Mesothelial cell of epicardium (in vitro differentiated cells): ENCODE measurements at places on chromosomes 12 and 14.
A peak's percentile ranks its signal among the peaks of the same experiment; 100 is the strongest.

GRCh38 chr12:124621296-124621660 lies 53.9 kb upstream of the NCOR2 start:
- no peak for DNase-seq

DNA sequence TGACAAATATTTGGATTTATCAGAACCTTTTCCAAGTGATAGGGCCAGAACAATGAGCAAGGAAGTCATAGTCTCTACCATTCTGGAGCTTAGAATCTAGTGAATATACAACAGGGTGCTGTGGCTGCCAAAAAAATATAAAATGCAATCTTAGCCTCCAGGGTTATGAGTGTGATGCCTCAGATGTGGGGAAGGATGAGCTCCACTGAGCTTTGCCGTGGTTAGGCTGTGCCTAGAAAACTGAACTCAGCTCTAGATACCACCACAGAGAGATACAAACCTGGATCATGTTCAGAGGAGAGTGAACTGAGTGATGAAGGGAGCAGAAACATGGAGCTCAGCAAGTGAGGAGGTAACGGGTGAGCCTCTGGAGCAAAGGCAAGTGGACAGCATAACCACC lies 138.1 kb upstream of the HIF1A start:
- DNase-seq = no peak

DNA sequence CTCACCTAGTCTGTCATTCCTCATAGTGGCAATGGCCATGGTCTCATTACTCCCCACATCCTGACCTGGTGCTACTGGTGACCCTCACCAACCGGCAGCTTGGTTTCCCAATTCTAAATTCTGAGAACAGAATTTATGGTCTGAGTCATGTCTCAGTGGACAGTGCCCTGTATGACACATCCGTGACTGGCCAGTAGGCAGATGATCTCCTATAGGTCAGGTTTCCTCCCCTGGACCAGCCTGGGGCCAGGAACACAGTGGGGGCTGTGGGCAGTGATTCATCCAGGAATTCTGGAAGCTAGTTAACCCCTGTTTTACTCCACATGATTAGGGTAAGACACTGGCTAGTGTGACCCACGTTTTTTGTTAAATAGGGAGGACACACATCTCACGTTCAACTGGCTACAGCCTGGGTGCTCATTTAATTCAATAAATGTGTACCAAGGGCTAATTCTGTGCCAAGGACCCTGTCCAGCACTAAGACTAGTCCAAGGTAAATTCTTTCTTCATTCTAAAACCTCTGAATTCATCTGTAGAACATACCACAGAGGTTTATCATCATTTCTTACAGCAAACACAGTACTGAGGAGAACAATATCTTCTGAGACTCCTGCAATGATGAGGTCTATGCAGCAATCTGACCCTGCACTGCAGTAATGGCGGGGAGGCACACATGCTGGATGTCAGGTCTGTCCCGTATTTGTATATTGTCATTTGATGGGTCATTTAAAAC lies 249.6 kb upstream of the TBX3 start:
- no peak for DNase-seq

GRCh38 chr14:30573226-30573814 lies 14.4 kb downstream of the G2E3 start:
- DNase-seq = no peak

DNA sequence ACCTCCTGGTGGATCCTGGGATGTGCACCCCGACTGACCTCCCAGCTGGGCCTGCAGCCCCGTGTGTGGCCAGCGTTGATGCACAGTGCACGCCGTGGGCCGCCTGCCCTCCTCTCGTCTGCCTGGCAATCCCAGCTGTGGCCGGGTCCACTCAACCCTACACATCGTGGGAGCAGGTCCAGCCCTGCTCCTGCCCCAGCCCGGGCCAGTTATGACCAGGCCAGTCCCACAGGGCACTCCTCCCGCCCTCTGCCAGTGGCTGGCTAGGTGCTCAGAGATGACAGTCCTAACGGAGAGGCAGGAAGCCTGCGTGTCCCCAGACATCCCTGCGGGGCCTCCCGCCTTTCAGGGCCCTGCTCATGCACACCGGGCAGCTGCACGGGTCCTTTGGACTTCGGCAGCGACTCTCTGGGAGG lies 10.8 kb downstream of the GALNT9 start:
- DNase-seq = no peak

- DNase-seq = no peak
These were observed 364 bp upstream of the GPR65 start for GRCh38 chr14:88004506-88005036.

- peak; percentile 28 for DNase-seq
These were observed 75.8 kb upstream of the EIF5 start for GRCh38 chr14:103258211-103258610.

DNA sequence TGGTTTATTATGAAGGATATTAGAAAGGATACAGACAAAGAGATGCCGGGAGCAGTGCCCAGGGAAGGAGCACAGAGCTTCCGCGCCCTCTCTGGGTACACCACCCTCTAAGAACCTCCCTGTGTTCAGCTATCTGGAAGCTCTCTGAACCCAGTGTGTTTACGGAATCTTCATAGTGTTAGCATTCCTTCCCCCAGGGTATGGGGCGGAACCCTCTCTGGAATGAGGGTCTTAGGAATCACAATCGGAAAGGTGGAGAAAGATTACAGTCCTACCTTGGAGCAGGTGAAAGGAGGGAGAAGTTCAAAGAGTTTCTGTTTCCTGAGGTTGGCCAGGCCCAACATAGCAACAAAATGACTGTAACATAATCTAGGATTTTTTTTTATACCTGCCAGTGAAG lies 6.8 kb upstream of the NUDT4 start:
- DNase-seq = no peak

GRCh38 chr14:94100847-94101246 lies 9.7 kb upstream of the IFI27 start:
- no peak for DNase-seq

DNA sequence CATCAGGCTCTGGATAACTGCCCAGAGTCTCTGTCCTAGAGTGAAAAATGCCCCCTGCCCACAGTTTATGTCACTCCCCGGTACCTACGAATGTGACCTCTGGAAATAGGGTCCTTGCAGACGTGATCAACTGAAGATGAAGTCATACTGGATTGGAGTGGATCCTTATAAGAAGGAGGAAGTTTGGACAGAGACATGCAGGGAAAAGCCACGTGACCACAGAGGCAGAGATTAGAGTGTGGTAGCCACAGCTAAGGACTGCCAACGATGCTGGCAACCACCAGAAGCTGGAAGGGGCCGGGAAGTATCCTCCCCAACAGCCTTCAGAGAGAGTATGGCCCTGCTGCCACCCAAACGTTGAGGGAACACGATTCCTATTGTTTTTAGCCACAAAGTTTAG lies 101.2 kb upstream of the NCOR2 start:
- no peak for DNase-seq

DNA sequence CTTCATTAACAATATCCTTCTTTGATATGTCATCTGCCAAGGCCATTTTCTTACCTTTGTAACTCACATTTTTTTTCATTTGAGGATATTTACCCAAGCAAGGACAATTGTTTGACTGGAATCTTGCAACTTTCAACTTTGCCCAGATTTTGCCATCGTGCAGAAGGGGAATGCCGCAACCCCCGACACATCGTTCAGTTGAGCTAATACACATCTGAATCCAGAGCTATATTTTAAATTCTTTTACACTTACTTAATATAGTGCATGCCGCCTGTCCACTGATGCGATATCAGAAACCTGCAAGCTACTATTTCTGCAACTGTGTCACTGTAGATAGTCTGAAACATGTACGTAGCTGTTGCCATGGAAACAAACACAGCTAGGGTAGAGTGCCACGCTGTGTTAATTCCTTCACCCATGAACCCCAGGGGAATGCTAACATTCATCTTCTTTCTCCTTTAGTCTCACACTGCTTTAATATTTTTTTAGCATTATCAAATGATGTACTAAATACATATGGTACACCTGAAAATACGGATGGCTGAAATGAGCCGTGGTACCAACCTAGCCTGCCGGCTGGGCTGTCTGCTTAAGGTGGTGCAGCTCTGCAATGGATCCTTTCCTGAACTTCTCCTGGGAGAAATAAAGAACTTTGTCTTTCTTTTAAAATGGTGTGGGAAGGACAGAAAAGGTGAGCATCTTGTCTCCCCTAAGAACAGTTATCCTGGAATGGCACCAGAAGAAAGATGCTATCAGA lies 77.0 kb upstream of the FOXN3 start:
- no peak for DNase-seq

- no peak for DNase-seq
These were observed 269.2 kb upstream of the PRKD1 start for GRCh38 chr14:30196861-30197260.

- no peak for DNase-seq
These were observed 364.3 kb upstream of the CCDC196 start for GRCh38 chr14:66121859-66122258.

- DNase-seq = no peak
These were observed 14.7 kb downstream of the ISCA2 start for GRCh38 chr14:74508292-74508731.

DNA sequence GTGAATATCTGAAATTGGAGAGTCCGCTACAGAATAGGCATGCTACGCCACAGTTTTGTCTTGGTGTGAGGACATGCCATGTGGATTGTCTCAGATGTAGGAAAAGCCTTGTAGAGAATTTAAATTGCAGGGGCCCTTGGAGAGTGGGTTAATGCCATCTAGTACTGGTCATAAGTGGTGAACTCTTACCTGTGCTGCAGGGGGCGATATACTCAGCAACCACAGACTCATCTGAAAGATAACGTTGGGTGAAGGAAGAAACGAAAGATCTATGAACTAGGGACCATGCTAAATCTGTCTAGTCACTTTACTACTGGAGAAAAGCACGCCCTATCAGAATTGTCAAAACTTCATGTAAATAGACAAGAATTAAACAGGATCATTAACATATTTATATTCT lies 33.7 kb upstream of the A2M start:
- DNase-seq = no peak

DNA sequence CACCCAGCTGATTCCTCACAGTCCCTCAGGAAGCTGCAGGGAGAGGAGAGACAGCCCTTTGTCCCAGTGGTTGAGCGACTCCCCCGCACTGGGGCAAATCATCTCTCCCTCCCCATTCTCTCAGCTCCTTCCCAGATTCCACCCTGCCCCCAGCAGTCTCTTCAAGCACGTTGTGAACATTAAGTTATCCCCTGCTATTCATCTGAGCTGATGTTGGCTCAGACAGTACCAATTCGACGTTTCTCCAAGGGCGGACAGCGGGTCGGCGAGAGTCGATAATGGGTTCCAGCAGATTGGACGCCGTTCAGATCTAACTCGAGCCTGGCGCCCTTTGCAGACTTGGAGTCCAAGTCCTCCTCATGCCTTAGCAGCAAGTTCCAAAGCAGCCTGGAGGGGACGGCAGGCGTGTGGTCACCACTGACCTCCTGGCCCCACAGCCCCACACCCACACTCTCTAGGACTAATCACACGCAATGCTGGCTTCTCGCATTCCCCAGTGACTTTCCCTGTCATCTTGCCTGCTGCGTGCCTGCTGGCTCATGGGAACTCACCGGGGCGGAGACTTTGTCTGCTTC lies 245.9 kb downstream of the CHST11 start:
- no peak for DNase-seq

DNA sequence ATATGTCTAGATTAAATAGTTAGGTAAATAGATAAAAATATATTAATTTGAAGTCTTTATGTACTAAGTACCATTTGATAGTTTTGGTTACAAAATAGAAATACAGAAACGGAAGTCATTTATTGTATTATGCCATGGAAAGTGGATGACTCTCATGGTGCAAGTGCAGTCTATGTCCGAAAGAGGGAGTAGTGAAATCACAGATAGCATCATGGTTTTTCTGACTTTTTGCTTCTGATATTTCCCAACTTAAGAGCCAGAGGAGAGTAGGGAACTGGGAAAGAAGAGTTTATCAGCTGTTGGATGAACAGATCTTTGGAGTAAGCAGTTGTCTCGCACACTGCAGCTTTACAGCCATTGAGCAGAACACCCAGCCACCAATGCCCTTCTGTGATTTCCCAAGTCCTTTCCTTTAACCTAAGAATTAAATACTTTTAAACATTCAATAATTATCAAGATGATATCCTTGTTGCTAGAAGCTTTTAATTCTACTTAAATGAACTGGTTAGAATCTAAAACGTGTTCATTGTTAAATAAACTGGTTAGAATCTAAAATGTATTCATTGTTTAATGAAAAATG lies 18.4 kb upstream of the SRGAP1 start:
- no peak for DNase-seq

DNA sequence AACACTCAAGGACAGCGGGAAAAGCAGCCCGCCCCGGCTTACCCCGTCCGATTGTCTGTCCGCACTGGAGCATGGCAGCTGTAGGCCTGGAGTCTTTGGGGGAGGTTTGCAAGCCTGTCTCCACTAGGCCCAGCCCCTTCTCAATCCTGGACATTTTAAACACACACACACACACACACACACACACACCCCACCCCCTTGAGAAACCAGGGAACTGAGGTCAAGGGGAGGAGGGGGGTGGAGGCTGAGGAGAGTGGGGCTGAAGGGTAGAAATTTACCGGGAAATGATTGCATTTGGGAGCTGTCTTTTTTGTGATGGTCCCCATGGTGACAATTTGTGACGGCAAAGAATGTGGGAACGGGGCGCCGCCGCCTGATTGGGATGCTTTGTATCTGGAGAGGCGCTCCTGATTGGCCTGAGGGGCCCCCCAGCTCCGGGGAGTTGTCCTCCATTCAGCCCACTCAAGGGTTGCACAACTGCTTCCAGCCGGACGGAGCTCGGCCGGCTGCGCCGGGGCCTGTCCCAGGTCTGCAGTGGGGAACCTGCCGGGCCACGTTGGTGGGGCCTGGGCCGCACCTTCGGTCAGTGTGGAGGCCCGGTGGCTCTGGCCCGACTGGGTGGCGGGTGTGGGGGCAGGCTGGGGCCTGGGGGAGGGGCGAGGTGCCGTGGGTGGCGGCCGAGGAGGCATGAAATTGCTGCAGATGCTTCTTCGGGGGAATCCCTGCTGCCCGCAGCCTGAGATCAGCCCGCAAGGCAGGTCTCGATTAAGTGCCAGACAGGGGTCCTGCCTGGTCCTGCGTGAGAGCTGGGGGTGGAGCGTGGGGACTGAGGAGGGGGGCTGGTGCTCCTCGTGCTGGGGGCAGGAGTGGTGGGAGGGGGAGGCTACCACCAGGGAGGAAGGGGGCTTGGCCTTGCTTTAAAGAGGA lies at the start of gene FAM181A:
Gene FAM181A, plus strand, starts transcription at position 472 of the 927 bp plus-strand sequence. CDS start 942 bp downstream, outside the sequence.
- DNase-seq = no peak

DNA sequence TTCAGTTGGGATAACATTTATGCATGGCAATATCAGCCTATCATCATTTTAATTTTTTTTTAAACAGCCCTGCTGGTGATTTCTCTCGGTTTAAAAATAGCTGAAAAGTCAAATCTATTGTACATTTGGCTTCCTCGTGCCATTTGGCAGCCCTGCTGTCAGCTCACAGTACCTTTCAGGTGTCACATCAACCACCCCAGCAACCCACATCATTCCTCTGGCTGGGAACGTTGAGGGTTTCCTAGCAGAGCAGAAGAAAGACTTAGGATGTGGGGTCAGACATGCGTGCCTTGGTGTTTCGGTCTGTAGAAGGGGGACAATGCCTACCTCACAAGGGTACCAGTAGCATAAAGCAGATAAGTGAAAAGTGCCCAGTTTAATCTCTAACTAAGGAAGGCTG lies 15.8 kb downstream of the PEBP1 start:
- DNase-seq = no peak

GRCh38 chr14:99286761-99287160 lies 14.8 kb upstream of the BCL11B start:
- no peak for DNase-seq
